ENCODE measurements at places on chromosomes 16 and 17.

DNA sequence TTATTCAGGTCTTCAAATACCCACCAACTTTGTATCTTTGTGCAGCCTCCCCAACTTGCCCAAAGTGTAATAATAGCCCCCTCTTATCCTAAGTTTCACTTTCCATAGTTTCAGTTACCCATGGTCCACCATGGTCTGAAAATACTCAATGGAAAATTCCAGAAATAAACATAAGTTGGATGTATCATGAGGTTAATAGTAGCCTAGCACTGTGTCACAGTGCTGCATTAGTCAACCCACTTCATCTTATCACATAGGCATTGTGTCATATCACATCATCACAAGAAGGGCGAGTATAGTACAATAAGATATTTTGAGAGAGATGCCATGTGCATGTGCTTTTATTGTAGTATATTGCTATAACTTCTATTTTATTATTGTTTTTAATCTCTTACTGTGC lies 21.9 kb downstream of the OMG start:
- DNase-seq = no peak

GRCh38 chr17:52191491-52191890 lies 33.0 kb upstream of the CA10 start:
- DNase-seq = no peak

DNA sequence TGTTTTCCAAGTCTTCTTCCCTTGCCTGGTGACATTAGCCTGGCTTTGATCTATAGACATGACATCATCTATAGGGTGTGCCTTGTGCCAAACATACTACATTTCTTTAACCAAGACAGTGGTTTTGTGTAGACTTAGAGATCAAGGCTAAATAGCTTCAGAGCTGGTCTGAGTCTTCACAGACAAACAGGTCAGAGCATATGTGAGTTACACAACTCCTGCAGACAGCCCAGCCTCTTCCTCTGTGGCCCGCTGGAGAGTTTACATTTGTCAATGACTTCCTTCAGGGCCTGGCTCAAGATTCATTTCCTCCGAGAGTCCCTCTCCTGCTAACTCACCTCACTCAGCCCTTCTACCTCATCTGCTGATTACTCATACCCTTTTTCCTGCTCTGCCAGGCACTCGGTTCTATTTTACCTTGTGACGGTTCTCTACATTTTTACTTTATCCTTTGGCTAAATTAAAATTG lies 73.1 kb upstream of the TANC2 start:
- DNase-seq = peak; percentile 92

- no peak for DNase-seq
Observed at GRCh38 chr17:78532311-78532710, 44.9 kb downstream of the DNAH17 start.

- DNase-seq = no peak
Observed at GRCh38 chr17:28986714-28987655, 18.8 kb downstream of the SEZ6 start.

- no peak for DNase-seq
Observed at GRCh38 chr16:81581107-81581506, 136.5 kb downstream of the CMIP start.

- no peak for DNase-seq
Observed at GRCh38 chr17:10349403-10349802, 23.4 kb downstream of the MYH13 start.

GRCh38 chr16:29820271-29820701 lies at the start of gene MVP:
MVP (plus strand) TSS chr16:29820462; CDS start chr16:29830550, 10,088 bp downstream.
- peak; percentile 75 for DNase-seq

DNA sequence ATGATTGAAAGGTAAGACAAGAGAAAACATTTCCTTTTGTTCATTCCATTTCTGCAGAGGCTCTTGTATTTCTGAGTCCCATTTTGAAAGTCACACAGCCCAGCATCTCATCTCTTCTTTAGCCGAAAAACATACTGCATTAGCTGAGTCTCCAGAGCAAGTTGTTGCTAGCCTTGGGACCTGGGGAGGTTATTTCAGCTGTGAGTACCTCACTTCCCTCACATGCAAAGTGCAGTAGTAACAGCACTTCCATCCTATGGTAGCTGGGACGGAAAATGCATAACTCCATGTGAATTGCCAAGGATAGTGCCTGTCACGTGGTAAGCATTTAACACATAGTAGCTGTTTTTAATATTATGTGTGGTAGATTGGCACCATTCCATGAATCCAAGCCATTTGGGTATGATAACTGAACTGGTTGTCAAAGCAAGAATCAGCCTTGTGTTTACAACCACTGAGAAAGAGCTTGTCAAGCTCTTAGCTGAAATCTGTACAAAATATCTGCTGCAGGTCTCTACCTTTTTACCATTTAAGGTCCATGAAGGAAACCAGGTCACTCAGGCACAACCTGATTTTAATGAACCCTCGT lies 345.7 kb downstream of the CDH13 start:
- DNase-seq = no peak
